ENCODE measurements at places on chromosomes 16 and 17.

GRCh38 chr17:10156948-10157607 is 41.3 kb downstream of the GAS7 start:
- no peak for DNase-seq

- DNase-seq, result no peak
Observed at GRCh38 chr16:67648764-67649407, 3.9 kb downstream of the CARMIL2 start.

- no peak for DNase-seq
Observed at GRCh38 chr16:70796301-70796700, 4.7 kb downstream of the VAC14 start.

DNA sequence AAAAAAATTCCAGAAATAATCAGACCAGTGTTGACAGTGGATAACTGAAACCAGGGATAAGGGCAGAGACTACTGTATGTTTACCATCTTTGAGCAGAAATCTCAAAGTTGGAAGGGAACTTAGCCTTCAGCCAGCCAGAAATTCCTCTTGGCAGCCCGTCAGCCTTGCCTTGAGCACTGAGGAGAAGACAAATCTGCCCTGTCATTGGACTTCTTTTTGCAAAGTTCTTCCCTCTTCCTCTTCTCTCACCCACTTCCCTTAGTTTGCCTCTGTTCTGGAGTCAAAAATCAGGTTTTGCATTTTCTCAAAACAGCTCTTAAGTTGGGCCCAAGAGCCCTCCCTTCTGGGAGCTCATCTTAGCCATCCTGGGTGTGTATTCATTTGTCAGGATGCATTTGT is 6.2 kb downstream of the TUFM start:
- DNase-seq, result no peak

- DNase-seq, result no peak
Observed at GRCh38 chr17:50527949-50528474, 4.5 kb upstream of the EPN3 start.

GRCh38 chr16:74561626-74562025 is 45.3 kb downstream of the GLG1 start:
- no peak for DNase-seq

GRCh38 chr16:25996052-25996451 is 304.3 kb downstream of the HS3ST4 start:
- DNase-seq, result no peak

DNA sequence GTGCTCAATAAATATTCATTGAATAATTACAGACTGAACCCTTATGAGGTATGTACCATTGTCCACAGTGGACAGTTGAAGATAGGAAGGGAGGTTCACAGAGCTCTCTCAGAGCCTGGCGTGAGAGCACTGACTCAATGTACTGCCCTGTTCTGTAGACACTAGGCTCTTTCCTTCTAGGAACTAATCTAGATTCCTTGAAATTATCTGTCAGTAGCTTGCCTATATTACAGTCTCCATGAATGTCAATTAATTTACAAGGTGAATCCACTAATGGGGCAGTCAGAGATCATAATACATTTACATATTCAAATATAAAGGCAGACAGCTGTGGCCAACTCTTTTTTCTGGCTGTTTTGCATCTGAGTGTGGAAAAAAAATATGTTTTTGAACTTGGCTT is 251.2 kb upstream of the SALL1 start:
- DNase-seq, result no peak

GRCh38 chr16:53502331-53503269 is at the start of gene AKTIP:
Gene AKTIP, minus strand, starts transcription at chr16:53503209. Its CDS starts 2,950 bp downstream, at chr16:53500259.
- no peak for DNase-seq

GRCh38 chr16:23223368-23223767 is 40.8 kb downstream of the SCNN1G start:
- no peak for DNase-seq

DNA sequence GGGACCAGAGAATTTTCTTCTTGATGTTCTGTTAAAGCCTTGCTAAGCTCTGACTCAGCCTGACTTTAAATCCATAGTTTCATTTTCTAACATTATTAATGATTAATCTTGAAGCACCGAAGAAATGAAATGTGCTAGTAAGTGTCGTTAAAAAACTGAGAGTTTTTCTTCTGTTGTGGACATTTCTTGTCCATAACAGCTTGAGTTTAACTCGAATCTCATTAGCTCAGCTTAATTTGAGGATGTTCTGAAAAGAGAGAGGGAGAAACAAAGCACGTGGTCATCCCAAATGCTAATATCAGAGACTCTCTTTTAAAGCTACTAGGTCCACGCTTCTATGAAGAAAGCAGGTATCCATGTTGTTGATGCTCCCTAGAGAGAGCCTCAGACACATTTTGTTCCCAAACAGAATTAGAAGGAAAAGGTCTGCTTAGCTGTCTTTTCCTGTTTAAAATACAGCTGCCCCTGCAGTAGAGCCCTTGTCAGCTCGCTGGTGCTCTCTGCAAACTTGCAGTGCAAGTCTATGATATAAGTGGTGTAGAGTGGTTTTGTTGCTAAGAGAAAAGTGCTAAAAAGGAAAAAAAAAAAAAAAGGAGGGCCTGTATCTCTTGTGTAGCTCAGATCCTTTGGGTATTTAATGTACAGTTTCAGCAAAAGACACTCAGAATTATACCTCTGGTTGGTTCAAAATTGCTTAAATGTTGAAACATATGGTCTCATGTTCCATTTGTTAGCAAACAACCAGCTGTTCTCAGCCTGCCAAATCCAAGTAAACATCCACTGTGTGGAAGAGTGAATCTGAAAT is 191.1 kb upstream of the TBX2 start:
- DNase-seq, result peak; percentile 5

DNA sequence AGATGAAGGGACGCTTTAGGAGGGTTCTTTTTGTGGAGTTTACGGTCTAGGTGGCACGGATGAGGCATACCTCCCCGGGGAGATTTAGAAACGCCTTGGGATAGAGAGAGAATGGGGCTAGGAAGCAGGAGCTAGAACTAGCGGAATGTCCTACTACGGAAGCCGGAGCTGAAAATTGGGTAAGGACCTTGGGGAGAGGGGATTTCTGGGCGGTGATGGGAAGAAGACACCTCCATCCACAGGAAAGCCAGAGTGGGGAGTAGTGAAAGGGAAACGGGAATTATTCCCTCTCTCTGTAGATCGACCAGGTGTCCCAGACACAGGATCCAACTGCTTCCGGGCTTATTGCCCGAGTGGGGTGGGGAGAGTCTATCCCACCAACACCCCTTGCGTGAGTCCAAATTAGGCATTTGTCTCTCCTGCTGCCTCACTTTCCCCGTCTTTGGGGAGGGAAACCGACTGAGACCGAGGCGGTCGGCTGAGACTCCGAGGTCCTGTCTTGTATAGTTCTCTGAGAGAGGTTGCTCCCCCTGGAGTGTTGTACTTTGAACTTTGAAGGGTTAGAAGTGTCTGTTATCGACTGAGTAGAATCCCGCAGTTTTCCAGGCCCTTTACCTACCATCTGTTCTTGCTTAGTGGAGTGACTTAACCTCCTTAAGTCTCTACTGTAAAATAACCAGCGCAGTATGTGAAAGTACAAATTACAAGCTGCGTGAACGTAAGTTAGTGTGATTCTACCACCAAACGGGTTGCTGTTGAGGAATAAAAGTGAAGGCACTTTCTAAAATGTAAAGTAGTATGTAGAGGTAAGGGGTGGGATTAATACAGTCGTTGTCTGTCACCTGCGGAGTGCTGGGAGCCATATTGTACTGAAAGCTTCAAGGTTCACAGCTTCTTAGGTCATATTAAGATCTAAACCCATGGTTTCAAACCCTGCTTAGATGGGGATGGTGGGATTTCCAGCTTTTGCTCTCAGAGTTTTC is 1.0 kb downstream of the RSPRY1 start:
- no peak for DNase-seq

- DNase-seq, result no peak
Observed at GRCh38 chr17:60139438-60140285, 10.1 kb upstream of the CA4 start.

GRCh38 chr16:28834873-28835863 is 11.0 kb downstream of the TUFM start:
- no peak for DNase-seq

- no peak for DNase-seq
Observed at GRCh38 chr16:28013878-28014277, 49.6 kb downstream of the GSG1L start.

DNA sequence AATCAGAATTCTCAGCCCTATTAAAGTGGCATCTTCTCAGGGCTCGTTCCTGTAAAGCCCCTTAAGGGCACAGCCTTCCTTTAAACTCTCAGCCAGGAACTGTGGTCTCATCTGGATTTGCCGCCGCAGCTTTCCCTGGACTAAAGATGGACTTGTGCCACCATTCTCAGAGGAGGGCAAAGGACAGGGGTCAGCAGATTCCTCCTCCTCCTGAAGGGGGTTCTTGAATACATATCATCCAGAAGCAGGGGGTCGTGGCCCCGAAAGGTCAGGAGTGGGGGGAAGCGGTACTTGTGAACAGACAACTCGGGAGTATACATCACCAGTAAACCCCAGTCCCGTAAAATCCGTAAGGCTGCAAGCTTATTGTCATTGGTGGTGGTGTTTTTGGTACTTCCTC is 174.8 kb downstream of the RPTOR start:
- no peak for DNase-seq

GRCh38 chr17:65417406-65418221 is 143.8 kb downstream of the AXIN2 start:
- no peak for DNase-seq

- DNase-seq, result no peak
Observed at GRCh38 chr17:75683583-75683982, 16.4 kb downstream of the SAP30BP start.

All from NCI-H2029 treated with DMSO at 0.1 percent for 48 hours (cell line).